ENCODE measurements at places on chromosomes 5 and 9. TPM values are rescaled to one million over a fixed set of nuclear protein-coding genes. Genes with fewer than 3 reads are reported as not detected.
A peak's percentile ranks its signal among the peaks of the same experiment; 100 is the strongest.

DNA sequence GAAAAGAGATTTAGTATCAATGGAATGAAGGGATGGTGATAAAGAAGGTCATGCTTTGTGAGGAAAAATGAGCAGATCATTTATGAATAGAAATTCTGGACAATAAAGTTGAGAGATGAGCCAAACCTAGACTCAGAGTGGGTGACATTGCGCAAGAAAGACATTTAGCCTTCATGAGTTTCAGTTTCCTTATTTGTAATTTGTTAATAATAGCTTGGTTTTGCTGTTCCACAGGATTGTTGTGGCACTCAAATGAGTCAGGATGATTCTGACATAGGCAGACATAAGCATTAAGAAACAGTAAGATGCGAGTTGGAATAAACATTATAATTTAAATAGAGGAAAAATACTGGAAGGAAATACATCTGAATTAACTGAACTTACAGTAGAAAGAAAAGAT is 34.8 kb downstream of the ITGA2 start:
- DNase-seq, result peak; percentile 22

DNA sequence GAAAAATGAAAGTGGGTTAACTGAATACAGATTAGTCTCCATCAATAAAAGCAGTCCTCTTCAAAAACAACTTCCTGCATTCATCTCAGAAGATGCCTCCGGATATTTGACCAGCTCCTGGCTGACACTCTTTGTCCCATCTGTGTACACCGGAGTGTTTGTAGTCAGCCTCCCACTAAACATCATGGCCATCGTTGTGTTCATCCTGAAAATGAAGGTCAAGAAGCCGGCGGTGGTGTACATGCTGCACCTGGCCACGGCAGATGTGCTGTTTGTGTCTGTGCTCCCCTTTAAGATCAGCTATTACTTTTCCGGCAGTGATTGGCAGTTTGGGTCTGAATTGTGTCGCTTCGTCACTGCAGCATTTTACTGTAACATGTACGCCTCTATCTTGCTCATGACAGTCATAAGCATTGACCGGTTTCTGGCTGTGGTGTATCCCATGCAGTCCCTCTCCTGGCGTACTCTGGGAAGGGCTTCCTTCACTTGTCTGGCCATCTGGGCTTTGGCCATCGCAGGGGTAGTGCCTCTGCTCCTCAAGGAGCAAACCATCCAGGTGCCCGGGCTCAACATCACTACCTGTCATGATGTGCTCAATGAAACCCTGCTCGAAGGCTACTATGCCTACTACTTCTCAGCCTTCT is 16.6 kb downstream of the F2R start:
- DNase-seq, result no peak

- DNase-seq, result no peak
Observed at GRCh38 chr5:173323106-173323798, 5.0 kb downstream of the STC2 start.

DNA sequence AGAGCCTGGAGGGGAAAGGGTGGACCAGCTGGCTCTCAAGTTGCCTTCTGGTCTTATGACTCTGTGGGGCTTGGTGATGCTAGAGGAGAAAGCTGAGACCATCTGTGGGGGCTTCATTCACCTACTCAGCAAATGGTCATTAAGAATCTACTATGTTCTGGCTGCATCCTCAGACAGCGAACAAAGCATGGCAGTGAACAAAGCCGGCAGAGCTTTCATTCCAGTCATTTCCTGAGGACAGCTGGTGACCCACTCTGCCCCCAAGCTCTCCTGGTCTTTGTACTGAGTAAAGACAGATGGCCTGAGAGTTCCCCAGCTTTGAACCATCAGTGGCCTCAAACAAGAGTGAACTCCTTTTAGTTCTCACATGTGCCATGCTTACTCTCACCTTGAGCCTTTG is 48.0 kb downstream of the FGF1 start:
- DNase-seq, result no peak

DNA sequence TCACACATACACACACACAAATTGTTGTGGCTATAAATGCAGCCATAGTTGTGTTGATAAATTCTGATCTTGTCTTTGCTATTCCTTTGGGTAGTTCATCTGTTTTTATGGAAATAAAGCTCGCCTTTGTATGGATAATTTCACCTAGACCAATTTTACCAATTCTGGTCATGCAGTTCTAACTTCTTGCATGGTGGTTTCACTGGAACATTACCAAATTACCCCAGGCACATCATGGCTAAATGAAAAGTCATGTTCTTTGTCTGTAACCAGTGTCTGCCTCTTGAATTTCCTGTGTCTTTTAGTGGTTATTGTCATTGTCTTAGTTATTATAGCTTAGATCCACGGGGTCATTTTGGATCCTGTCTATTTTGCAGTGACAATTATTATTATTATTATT is 50.3 kb upstream of the TMC1 start:
- no peak for DNase-seq

GRCh38 chr9:33329117-33329563 is 38.8 kb downstream of the NFX1 start:
- peak; percentile 92 for DNase-seq

C9 gene
- not detected for total RNA-seq

GRM6 gene
- total RNA-seq, result not detected

- no peak for DNase-seq
Observed at GRCh38 chr5:1108865-1109174, 3.0 kb downstream of the SLC12A7 start.

All from MG63 (cell line).